Brain (organoid and tissue), 16 donors: ENCODE measurements at places on chromosomes 6 and 20.

- peak; percentile 75 for DNase-seq
These were observed 2.2 kb upstream of the PRDM13 start for GRCh38 chr6:99604166-99605073.

- peak; percentile 64 for DNase-seq
These were observed at the start of gene COL12A1 for GRCh38 chr6:75205776-75206575. Gene COL12A1, minus strand, starts transcription at chr6:75206053. Its CDS starts 3,261 bp downstream, at chr6:75202792.

DNA sequence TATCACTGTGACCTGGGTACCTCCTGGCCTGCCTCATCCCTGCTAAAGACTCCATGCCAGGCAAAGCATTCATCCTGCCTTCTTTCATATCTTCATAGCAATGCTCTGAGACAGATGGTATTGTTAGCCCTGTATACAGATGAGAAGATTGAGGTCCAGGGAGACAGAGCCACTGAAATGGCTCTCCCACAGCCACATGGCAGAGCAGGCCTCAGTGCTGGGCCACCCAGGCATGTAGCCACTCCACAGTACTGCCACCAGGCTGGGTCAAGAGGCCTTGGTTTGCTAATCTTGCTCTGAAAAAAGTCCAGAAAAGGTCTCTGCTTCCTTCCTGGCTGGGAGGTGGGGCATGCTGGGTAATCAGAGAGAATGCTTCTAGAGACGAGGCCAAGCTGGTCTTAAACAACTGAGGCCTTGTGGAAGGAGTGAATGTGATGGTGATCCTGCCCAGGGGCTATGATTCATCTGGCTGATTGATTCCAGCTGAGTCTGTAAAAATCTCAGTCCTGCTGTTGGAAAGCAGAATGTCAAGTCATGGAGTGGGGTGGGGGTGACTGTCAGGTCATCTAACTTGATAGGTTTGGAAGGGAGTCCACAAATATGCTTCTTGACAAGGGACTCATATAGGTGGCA is 29.8 kb downstream of the HM13 start:
- no peak for DNase-seq

DNA sequence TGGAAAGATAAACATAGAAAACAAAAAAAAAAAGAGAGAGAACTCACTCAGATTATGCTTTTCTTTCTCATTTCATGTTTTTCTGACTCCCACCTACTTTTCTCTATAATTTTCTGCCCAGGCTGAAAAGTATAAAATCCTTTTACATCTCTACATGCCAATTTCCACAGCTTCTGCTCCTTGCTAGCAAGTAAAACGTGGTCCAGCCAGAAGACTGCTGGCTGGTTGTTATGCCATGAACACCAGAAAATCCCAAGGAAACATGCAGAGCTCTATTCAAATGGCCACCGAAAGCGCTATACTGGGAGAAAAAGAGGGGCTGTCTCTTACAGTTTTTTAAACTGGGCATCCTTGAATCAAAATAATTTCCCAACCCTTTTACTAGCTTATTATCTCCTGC is 512.8 kb upstream of the ID4 start:
- DNase-seq: peak; percentile 63

DNA sequence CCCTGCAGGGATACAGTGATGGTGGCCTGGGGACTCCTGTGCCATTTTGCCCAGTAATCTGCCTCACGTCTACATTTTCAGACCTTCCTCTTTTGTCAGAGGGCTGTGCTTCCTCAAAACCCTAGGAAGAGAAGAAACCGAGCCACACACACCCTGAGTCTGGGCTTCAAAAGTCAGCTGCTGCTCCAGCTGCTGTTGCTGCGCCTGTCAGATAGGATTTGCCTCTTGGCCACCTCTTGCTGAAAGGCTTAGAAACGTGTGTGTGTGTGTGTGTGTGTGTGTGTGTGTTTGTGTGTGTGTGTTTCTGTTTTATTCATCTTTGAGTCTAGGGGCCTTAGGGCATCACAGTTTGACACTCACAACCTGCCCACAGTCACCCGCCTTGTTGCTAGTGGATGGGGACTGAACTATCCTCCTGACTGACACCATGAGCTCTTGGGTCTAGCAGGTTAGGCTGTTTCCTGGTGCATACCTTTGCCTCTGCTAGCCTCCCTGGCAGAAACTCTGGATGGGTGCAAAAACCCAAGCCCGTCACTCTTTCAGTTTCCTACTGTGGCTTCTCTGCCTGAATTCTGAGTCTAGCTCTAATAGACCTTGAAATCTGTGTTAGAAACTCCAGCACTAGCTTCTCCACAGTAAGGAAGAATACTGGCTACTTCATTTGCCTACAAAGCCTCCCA is 94.9 kb upstream of the CEP85L start:
- DNase-seq: no peak

GRCh38 chr6:42537536-42537935 is 26.3 kb upstream of the UBR2 start:
- no peak for DNase-seq

- no peak for DNase-seq
These were observed 29.6 kb downstream of the BACH2 start for GRCh38 chr6:90266905-90267621.

DNA sequence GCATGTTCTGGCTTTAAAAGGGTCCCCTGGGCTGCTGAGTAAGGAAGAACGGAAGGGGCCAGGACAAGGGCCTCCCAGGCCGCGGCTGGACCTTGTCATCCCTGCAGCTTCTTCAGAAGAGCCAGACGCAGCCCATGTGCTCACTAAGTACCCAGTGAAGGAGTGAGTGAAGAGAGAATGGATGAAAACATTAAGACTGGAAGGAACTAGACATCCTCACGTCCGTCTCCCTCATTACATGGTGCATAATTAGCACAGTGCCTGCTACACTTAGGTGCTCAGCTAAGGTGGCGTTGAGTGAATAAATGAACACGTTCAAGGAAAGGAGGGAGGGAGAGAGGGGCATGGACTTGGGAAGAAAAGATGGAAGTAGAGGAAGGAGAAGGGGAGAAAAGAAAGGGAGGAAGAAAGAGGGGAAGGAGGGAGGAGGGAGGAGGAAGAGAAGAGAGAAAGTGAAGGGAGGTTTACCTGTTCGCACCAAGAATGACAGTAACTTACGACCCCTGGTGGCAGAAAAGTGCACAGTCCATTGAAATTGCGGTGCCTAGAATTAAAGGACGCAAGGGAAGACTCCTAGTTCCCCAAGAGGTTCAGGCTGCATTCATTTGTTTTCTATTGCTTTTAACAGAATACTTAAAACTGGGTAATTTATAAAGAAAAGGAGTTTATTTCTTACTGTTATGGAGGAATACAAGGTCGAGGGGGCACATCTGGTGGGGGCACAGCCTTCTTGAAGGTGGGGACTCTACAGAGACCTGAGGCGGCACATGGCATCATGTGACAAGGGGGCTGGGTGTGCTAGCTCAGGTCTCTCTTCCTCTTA is 8.0 kb downstream of the TP53RK start:
- peak; percentile 89 for DNase-seq

DNA sequence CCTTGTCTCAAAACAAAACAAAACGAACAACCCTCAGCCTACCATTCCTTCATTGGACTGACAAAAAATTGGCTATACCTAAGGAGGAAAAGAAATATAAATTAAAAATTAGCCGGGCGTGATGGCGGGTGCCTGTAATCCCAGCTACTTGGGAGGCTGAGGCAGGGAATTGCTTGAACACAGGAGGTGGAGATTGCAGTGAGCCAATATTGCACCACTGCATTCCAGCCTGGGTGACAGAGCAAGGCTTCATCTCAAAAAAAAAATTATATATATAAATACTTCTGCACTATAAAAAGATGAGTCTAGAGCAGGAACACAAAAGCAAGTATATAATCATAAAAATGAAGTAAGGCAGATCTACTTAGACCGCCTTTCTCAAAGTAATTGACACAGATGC is 109.8 kb downstream of the CRYBG1 start:
- DNase-seq: no peak

- no peak for DNase-seq
These were observed 194.4 kb downstream of the BTBD9 start for GRCh38 chr6:38445336-38445735.

DNA sequence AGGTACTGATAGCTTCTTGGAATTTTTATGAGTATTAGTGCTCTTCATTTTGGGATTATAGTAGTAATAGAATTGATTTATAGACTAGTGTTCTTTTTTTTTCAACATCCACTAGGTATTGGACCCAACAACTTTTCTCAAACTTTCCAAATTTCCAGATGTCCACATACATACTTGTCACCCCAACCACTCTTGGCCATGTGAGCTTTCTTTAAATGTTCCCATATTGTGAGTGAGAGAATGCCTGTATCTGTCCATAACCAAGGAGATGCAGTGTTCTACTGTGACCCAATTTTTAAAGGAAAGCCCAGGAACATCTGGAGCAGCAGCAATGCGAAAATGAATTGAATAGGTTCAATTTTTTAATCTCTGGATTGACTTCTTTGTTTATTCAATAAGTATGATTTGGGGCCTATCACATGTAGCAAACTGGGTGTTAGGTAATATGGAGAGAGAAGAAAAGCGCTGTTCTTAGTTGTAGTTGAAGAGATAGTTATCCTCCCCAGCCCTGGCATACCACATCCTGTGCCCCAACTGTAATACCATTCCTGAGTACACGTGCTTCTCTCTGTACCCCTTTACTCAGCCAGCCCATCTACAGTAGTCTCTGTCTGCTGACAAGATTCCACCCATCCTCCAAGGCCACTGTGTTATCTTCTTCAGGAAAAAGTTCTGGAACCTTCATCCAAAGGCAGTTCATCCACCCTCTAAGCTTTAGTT is 116.8 kb upstream of the SUPT3H start:
- DNase-seq: no peak

GRCh38 chr6:151721146-151721545 is 86.3 kb upstream of the ESR1 start:
- peak; percentile 38 for DNase-seq

DNA sequence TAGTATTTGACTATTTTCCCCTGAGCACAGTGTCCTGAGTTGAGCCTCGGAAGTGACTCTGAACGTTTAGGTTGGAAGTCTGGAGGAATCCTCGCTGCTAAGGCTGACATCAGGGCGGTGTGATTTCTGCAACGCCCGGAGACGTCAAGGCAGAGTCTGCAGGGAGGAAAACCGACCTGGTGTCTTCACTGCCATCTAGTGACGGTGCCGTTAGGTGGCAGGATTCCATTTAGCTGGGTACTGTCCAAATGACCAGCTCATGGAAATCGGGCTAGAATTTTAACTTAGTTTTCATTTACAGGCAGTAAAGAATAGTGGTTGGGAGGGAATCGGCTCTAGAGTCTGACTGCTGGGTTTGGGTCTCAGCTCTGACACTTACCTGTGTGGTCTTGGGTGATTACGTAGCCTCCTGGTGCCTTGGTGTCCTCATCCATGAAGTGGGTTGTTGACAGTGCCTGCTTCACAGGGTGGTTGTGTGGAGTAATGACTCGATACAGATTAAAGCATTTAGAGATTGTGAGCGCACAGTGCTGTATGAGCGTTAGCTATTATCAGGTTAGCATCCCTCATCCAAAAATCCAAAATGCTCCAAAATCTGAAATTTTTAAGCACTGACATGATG is 35.0 kb downstream of the FOXF2 start:
- DNase-seq: peak; percentile 47

- DNase-seq: no peak
These were observed 18.7 kb downstream of the HCK start for GRCh38 chr20:32070690-32071213.
